ENCODE measurements at places on chromosomes 3 and 15.
A peak's percentile ranks its signal among the peaks of the same experiment; 100 is the strongest.

DNA sequence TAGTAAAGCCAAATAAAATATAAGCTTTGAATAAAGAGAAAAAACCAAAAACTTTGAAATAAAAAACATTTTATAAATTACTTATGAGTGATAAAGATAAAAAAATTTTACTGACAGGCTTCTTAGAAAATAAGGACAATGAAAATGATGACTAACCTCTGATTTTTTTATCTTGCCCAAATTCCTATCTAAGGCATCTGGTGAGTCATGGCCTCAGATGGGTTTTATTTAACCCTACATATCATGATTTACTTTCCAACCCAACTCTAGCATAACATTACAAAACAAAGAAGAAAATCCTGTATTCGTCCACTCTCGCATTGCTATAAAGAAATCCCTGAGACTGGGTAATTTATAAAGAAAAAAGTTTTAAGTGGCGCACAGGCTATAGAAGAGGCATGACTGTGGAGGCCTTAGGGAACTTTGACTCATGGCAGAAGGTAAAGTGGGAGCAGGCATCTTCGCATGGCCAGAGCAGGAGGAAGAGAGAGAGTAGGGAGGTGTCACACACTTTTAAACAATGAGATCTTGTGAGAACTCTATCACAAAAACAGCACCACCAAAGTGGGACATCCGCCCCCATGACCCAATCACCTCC is 152.1 kb downstream of the NEK10 start:
- no peak for DNase-seq

DNA sequence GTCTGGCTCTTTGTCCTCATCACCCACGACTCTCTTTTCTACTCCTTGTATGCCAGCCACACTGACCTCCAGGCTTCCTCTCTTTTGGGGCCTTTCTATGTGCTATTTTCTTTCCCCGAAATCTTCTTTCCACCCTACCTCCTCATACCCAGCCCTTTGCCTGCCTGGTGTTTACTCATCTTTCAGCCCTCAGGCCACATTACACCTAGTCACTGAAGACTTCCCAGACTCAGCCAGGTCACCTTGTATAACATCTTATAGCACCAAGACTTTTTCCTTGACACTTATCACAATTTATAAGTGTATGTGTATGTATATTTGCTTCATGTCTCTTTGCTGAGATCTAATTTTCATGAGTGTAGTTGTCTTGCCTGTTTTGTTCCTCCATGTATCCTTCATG is 396.4 kb downstream of the NLGN1 start:
- DNase-seq, result no peak

DNA sequence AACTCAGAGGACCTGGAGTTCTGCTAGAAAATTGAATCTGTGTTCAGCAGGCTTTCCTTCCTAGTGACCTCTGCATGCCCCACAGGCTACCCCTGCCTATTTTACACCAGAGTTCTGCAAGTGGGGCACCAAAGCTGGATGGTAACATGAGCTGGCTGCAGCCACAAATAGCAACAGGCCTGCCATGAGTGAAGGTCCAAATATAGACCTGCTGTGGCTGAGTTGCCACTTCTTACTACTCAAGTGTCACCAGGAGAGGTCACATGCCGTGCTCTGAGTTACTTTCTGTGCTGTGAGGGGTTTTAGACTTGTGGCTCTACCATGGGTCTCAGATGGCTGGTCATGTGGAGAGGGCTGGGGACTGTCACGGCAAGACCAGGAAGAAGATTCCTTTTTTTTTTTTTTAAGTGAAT is at the start of gene FSD2:
Gene FSD2 (minus strand): TSS at position 76 of the 413 bp plus-strand sequence. CDS start 18,679 bp downstream, outside the sequence.
- DNase-seq, result peak; percentile 63

DNA sequence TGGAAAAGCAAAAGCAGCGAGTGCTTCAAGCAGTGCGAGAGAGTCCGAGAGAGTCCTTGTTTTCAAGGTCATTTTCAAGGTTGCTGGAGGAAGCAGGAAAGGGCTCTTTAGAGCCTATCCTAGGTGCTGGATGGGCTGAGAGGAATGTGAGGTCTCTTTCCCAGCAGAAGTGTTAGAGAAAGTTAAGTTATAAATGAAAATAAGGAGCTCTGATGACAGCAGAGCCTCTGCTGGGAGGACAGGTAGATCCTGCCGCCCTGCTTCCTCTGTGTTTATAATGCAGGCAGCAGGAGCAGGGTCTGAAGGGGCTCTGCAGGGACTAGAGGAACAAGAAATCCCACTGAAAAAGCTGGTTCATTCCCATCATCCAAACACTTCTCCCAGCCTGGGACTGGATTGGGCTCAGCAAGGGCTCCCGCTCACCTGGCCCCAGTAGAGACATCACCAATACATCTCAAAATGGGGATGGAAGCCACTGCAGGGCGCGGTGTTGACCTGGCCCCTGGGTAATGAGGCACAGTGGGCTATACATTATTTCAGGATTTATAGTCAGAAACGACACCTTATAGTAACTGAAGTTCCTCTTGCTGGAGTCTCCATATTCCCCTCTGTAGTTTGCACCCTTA is 41.5 kb upstream of the RAB6B start:
- no peak for DNase-seq

GRCh38 chr3:195869413-195870001 is 38.8 kb downstream of the TNK2 start:
- no peak for DNase-seq

DNA sequence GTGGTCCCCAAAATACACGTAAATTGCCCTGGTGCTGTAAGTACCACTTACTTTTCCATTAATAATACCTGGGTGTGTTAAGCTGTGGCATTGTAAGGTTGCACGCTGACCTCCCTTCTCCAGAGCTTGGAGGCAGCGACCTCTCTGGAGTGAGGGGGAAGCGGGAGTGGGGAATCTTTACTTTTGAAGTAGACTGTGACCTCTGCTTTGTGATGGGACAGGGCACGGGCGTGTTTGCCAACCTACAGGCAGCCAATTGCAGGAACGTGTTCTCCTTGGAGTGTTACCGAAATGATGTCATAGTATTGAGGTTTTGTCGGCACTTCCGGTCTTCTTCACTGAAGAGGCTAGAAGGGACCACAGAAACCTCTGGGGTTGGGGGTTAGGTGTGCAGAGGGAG is 227.3 kb upstream of the C2CD4B start:
- no peak for DNase-seq

GRCh38 chr3:46400000-46400734 is 6.7 kb downstream of the CCR5AS start:
- no peak for DNase-seq

DNA sequence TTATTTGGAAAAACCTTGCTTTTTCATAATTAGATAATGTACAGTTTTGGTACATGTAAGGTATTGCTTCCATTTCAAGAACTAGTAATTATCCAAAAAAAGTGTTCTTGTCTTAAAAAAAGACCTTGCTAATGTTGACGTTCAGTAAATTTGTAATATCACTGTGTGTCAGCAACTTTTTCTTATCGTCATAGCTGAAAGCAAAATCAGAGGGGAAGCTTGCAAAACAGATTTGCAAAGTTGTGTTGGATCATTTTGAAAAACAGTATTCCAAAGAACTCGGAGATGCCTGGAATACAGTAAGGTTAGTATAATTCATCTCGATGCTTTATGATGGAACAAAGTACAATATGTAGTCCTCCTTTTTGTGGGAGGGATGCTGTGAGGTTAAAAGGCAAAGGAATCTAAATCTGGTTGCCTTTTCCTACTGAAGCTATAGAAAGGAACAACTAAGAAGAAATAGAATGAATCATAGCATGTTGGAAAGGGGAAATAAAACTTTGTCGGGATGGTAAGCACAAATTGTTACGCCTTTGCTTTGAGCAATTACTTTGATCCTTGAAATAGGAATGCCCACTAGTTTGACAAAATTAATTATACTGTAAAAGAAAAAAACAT is 1.5 kb downstream of the NSUN3 start:
- no peak for DNase-seq

DNA sequence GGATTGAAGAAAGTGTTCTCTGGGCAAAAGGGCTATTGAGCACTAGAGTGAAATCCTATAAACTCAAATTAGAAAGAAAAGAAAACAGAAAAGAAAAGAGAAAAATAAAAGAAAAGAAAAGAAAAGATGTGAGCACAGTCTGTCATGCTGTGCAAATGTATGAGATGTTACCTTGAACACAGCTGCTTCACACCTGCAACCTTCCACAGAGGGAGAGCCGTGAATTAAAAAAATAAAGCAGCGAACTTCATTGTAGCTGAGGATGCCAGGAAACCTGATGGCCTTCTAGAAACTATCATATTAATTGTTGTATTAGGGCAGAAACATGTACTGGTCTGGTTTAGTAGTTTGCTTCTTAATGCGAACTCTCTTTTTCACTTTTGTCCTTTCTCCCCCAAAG is 88.0 kb upstream of the SATB1 start:
- DNase-seq, result no peak

- no peak for DNase-seq
Measured at GRCh38 chr3:167908746-167909503, 173.4 kb downstream of the SERPINI1 start.

DNA sequence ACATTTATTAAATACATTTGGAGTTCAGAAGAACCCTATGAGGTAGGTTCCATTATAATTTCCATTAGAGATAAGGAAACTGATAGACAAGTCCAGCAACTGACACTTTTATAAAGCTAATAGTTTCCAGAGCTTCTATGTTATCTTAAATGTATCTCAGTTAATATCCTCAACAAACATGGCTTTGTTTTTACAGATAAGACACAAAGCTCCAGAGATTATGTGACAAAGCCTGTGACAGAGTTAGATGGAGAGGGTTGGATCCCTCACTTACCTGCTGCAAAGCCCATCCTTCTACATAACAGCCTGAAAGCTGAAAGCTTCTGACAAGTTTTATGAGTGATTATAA is 473 bp upstream of the COMMD2 start:
- no peak for DNase-seq

DNA sequence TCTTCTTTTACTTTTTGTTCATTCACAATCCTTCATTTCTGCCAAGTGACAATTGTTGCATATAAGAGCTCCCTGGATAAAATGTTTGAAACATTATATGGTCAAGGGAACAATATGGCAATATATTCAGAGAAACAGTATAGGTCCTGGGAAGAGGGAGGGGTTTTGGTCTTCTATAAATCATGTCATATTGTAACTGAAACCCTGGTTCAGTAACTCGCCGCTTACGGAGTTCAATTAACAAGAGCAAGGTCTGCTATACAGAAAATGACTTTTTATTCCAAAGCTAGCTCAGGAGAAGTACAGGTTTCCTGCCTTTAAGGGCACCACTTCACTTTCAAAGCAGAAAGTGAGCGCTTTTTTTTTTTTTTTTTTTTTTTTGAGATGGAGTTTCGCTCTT is 522.1 kb upstream of the TGFBR2 start:
- DNase-seq, result no peak

DNA sequence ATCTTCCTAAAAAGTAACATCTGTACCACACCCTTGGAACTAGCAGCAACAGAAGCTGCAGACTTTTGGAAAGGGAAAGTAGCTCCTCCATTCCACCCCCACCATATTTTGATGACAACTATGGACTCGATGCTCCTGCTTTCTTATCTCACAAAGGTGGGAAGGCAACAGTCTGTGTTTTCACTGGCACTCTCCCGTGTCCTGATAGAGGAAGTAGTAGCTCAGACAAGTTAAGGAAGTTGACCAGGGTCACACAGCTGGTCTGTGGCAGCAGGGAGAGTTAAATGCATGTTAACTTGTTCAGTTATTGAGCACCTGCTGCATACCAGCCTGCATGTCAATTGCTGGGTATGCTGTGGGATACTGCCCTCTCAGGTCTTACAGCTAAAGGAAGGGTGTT is 33.1 kb downstream of the BHLHE40 start:
- DNase-seq, result peak; percentile 32
